ENCODE measurements at places on chromosomes 7 and 10.

- DNase-seq = no peak
These were observed 6.7 kb upstream of the CREB5 start for GRCh38 chr7:28405662-28406061.

GRCh38 chr10:124204726-124205125 is 111.3 kb upstream of the CHST15 start:
- no peak for DNase-seq

GRCh38 chr10:35600193-35600592 is 4.9 kb upstream of the GJD4 start:
- DNase-seq = no peak

GRCh38 chr7:1053002-1053411 is 8.7 kb downstream of the GPR146 start:
- DNase-seq = no peak

DNA sequence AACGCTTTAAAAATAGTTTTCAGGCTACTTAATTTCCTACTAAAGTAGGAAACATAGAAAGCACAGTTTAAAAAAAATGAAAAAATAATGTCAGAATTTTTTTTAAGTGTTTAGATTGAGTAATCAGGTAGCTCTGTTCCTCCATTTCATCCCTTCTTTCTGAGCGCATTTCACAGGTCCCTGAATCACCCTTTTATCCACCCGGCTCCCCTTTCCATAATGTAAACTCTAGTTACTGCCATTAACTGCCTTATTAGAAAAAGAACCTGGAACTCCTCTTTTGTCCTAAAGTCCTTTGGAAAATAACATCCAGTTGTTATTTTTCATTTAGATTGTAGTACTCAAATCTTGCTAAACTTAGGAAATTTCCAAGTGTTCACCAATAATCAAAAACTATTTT is 5.8 kb downstream of the KCND2 start:
- no peak for DNase-seq

- no peak for DNase-seq
These were observed 625.6 kb downstream of the SUGCT start for GRCh38 chr7:40760293-40760964.

GRCh38 chr10:103197174-103197573 is 4.1 kb upstream of the NT5C2 start:
- no peak for DNase-seq

DNA sequence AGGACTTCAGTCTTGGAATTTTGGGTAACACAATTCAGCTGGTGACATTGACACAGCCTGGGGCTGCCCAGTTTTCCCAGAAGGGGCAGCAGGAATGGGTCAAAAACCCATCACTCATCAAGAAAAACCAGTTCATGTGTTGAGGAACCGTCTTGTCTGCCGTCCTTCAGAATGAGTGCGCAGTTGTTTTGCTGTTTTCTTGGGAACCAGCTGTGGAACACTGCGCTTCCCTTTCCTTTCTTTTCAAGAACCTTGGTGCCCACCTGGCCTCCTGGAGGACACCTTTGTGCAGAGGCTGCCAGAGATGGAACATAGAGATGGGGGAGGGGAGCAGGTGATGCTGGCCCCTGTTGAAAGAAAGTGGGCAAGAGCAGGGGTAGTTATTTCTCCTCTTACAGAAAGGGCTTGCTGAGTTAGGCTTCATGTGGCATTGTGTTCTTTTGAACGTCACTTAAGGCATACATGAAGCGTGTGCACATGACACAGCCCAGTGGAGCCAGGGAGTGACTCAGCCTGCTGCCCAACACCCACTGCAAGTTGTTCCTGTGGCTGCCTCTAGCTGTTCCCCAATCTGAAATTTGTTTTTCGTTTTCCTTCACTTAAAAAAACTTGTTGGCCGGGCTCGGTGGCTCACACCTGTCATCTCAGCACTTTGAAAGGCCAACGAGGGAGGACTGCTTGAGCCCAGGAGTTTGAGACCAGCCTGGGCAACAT is 87.4 kb upstream of the TNS3 start:
- DNase-seq = no peak

DNA sequence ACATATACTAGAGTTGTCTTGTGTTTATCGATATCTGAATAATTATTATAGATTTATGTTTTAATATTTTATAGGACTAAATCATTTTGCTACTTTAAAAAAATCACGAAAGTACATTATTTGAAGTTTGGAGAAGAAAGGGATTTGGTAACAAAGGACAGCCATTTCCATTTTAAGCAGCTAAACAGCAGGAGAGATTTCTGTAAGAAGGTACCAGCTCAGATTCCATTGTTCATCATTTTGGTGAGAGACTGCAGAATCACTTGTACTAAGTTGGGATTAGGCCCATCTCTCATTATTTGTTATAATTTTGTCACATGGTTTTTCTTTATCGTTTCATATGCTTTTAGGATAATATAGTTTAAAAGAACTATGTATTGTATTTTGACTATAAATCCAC is 46.7 kb downstream of the PALS2 start:
- DNase-seq = no peak

DNA sequence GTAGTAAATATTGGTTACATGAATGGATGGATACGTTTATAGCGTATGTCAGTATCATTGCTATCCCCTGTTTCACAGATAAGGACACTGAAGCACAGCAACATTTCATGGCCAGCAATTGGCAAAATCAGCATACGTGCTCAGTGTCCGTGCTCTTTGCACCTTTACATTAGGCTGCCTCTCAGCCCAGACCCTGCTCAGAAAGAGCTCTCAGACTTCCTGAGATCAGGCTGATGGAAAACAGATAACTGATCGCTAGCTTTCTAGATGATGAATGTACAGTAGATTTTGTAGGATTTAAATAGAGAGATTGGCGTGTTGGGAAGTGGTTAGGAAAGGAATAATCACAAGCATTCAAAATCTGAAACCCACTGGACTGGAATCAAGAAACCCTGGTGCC is 106.7 kb downstream of the ARID5B start:
- DNase-seq = no peak

DNA sequence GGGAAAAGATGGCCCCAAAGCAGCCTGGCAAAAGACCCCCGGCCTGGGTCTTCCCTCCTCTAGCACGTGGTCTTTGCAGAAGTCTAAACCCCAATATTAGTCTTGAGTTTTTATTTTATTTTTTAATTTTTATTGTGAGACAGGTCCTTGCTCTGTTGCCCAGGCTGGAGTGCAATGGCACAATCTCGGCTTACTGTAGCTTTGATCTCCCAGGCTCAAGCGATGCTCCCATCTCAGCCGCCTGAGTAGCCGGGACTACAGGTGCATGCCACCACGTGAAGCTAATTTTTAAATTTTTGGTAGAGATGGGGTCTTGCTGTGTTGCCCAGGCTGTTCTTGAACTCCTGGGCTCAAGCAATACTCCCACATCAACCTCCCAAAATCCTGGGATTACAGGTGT is 40.3 kb upstream of the MXI1 start:
- DNase-seq = no peak

DNA sequence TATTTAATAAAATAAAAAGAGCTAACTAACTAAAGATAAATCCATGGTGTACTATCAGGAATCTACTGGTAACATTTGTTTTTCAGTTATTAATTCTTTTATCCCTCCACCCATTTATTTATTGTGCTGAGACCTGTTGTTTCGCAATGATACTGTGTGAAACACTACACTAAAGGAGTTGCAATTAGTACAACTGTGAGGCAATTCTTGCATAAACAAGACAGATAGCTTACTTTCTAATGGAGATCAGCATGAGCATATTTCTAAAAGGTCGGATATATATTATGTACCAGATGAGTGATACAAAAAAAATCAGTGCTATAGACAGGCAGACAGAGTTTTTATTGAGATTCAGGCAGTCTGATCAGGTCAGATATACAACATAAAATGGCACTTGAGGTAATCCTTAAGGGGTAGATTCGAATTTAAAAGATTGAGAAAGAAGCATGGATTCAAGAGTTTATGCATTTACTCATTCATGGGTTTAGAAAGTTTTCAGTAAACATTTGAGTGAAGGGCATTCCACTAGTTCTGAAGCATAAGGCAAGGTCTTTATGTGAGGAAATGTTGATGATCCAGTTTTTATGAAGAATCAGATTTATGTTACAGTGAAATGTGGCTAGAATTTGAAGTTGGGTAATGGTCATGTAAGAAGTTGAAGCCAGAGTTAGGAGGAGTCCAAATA is 147.6 kb downstream of the POLR1F start:
- DNase-seq = no peak

GRCh38 chr10:5544216-5544805 is 19.6 kb downstream of the CALML3 start:
- no peak for DNase-seq

GRCh38 chr7:84666651-84667050 is 472.1 kb upstream of the SEMA3A start:
- DNase-seq = no peak

DNA sequence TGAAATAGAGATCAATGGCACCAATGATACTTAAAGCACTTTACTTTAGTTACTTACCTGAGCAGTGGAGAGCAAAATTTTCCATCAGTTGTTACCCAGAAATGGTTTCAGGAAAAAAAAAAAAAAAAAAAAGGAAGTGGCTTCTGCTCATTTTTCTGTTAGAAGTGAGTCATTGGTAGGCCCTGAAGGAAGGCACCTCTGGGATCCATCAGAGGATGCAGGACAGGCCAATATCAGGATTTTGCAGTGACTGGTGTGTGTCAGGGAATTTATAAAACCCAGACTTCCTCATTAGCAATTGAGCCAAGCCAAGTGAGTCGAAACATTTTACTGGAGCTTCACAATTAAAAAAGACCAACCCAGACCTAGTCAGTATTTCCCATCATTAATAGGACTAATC is 2.3 kb upstream of the SMIM30 start:
- DNase-seq = no peak

DNA sequence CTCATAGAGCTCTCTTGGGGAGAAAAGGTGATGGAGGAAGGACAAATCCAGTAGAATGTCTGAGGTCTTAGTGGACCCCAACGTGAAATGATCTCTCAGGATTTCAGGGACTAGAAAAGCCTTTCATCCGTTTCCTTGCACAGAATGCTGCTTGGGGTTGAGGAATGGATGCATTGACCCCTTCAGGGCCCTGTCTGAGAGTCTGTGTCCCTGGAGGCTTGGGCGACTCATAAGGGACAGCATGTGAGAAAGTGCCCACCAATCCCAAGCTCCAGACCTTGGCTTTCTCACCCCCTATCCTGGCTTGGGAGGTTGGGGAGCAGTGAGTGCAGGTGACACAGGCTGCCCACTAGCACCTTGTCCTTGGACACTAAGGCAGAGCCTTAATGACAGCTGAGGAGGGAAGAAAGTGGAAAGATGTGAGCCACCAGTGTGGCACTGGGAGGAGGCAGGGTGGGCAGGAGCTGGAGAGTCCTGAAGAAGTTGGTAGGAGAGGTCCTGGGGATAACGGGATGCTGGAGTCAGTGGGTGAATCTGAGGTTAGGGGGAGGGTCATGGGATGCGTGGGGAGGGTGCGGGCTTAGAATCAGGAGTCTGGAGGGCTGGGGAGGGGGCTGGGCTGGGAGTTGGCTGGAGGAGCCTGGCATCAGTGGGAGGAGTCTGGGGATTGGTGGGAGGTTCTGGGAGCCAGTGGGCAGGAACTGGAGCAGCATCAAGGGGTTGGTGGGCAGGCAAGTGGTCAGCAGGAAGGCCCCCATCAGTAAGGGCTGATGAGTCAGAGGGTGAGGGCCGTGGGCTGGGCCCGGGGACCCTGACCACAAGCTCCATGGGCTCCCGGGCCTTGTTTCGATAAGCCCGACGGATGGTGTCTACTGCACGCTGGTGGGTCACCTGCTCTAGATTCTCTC is 8.6 kb downstream of the LZTS2 start:
- DNase-seq = no peak

GRCh38 chr7:29284696-29285443 is 90.3 kb downstream of the CHN2 start:
- no peak for DNase-seq

DNA sequence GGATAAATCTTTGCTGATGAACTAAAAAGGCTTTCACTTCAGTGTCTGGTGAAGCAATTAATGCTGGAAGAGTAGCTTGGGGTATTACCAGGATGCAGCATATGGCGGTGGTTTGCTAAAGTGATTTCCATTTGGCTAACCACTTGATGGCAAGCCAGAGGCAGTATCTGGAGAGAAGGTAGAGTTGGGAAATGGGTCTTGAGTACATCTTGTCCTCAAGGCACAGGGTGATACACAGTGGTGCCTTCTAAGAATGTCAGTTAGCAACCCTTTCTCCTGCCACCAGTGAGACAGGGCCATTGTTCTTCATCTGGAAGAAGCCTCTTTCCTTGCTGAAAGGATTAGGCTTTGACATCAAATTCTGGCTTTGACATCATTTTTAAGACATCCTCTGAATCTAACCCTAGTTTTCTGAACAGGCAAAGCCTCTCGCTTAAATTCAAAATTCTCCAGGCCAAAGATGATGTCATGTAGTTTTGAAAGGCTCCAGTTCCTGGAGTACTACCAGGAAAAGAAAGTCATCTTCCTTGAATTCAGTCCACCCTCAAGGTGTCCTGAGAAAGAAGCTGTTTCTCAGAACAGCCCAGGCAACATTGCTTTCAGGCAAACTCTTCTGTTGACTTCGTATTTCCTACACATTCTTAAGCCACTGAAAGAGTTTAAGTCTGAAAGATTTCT is 162.4 kb downstream of the ARID5B start:
- DNase-seq = no peak

GRCh38 chr10:57799625-57800024 is 468.1 kb downstream of the IPMK start:
- no peak for DNase-seq

All from activated effector memory CD4-positive, alpha-beta T cell treated with Interleukin-2 at 50 U/mL for 16 hours (primary cell).